ENCODE measurements at places on chromosomes 16 and 17. TPM values are rescaled to one million over a fixed set of nuclear protein-coding genes. Genes with fewer than 3 reads are reported as not detected.

Gene CDH3
- total RNA-seq: under 0.01 TPM

Gene CFDP1
- total RNA-seq: 86.9 TPM

- DNase-seq: peak; percentile 51
Measured at GRCh38 chr16:2428051-2428783, 1.0 kb upstream of the CCNF start.

DNA sequence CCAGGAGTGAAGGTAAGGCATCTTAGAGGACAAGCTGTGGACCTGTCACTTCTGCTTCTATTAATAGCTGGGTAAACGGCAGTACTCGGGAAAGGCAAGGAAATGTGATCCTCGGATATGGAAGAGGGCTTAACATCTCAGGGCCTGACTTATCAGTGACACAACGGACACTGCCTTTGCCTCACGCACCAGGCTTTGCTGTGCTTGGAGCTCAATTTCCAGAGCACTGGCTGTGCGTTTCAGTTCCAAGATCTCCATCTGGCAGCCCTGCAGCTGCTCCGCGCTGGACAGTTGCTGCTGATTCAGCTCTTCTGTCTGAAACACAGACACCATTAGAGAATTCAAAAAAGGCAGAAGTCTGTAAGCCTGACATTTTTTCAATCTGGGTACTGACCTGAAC, 3.5 kb downstream of the KRT40 start:
- DNase-seq: peak; percentile 23

DNA sequence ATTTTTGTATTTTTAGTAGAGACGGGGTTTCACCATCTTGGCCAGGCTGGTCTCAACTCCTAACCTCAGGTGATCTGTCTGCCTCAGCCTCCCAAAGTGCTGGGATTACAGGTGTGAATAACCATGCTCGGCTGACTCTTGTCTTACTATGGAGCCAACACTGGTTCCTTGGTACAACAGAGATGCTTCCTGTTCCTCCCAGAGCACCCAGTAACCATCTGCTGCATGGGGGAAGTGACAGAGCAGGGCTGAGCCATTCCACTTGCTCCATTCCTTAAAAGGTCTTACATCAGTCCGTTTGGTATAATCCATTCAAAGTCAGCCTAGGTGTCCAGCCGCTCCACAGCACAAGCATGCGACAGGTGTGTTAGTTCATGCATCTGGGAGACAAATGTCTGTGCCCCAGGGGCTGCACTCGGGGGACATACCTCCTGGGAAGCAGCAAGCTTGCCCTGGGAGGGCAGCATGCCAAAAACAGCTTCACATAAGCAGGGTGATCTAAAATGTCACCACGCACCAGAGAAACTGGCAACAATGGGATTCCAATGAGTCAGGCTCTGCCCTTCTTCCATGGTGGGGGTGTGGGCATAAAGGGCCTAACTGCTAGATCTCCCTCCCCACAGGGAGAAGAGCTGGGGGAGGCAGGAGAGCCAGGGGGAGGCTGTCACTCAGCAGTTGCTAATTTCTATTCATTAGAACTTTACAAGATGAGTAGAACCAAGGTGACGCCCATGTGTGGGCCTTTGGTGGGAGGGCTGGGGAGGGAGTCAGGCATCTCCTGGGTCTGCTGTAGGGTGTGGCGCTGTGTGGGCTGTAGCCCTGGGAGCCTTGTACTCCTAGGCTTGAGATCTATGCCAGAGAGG, 35.5 kb downstream of the PIPOX start:
- DNase-seq: peak; percentile 37
